ENCODE measurements at places on chromosomes 12 and 14.
A peak's percentile ranks its signal among the peaks of the same experiment; 100 is the strongest.

DNA sequence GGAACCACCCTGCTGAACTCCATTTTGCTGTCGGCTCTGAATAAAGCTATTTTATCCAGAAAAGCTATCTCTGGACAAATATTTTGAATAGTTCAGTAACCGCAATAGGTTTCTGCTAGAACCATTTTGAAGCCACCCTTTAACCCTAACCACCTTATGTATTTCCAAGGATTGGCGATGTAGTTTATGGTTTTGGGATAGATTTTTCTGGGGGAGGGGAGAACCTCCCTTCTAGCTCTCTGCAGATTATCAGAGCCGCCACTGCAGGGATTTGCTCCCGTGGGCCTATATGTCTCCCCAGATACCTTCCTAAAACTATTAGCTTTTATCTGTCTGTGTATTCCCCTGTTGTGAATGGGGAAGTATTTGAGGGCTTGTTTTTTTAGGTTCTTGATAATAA is 1.8 kb upstream of the TUBA1B start:
- peaks cover 1% of the 10 kb centered on the region for H3K4me1 ChIP-seq
- no peak overlapping the region for H3K4me3 ChIP-seq
- peaks cover 11% of the 10 kb centered on the region for H3K36me3 ChIP-seq
- no peak for DNase-seq

DNA sequence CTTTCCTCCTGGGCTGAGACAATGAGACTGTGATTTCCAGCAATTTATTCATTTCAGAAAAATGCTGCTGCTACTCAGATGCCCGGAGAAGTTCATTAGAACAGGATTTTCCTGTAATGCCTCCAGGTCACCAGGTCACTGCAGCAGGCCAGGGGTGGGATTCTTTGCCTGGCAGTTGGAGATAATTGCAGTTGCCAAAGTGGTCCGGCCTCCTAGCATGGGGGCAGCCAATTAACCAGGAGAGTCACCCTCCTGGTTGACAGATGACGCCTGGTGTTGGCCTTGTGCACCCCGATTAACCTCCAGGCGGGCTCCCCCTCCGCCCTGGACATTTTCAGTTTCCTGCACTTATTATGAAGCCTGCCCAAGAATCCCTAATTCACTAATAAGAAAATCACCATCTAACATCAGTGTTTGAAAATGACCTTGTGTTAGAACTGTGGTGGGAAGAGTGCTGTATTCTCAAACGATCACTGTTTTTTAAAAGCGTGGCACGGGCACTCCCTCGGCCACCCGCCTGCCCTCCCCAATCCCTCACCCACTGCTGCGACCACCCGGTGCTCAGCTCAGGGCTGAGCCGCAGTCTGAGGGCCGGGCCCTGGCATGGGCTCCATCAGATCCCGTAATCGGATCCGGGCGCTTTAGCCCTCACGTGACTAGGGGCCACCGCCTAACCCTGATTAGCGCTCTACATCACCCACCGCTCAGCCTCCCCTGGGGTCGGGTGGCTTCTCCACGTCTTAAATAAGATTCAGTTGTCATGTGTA is 12.9 kb downstream of the RIMBP2 start:
- no peak overlapping the region for H3K27ac ChIP-seq
- H3K4me3 ChIP-seq: no peak overlapping the region
- DNase-seq: no peak
- H3K4me1 ChIP-seq: no peaks in the 10 kb centered on the region
- H3K36me3 ChIP-seq: no peaks in the 10 kb centered on the region

- H3K4me3 ChIP-seq: no peak overlapping the region
- no peaks in the 10 kb centered on the region for H3K27me3 ChIP-seq
- DNase-seq: no peak
- H3K4me1 ChIP-seq: peaks cover 3% of the 10 kb centered on the region
- no peaks in the 10 kb centered on the region for H3K36me3 ChIP-seq
Measured at GRCh38 chr12:124829008-124829707, 34.5 kb downstream of the SCARB1 start.

DNA sequence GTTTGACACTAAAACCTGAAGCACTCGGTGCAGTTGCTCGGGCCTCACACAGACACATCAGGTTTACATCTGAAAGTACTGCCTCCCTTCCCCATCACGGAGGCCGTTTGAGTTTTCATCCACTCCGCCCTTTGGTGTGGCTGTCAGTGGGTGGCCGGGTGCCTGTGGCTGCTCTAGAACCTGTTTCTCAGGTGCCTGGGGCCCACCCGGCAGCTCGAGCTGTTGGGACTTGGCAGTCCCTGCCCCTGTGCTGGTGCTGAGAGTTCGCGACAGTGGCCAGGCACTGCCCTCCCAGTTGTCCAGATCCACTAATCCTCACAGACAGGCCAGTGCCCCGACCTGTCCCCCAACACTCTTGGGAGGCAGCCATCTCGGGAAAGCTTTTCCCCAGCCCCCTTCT is 22.4 kb downstream of the XRCC3 start:
- H3K4me3 ChIP-seq: no peak overlapping the region
- no peaks in the 10 kb centered on the region for H3K27me3 ChIP-seq
- H3K36me3 ChIP-seq: peaks cover 16% of the 10 kb centered on the region
- H3K4me1 ChIP-seq: no peaks in the 10 kb centered on the region
- H3K27ac ChIP-seq: no peak overlapping the region
- DNase-seq: no peak

DNA sequence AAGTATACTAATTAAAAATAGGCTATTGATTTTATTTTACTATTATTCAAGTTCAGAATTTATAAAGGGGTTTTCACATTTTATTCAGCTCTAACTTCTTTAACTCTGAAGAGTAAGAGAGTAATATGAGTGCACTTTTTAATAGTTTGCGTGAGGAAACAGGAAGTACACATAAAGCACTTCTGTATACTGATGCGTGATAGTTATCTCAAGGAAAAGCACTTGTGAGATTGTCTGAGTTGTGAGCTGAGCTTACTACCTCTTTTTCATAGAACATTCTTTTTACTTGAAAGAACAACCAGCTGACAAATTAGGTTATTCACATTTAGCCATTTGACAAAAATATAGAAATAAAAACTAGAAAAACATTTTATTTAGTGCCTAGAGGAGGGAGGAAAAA is 1.9 kb downstream of the RAD51AP1 start:
- no peak overlapping the region for H3K27ac ChIP-seq
- no peaks in the 10 kb centered on the region for H3K27me3 ChIP-seq
- no peaks in the 10 kb centered on the region for H3K4me1 ChIP-seq

DNA sequence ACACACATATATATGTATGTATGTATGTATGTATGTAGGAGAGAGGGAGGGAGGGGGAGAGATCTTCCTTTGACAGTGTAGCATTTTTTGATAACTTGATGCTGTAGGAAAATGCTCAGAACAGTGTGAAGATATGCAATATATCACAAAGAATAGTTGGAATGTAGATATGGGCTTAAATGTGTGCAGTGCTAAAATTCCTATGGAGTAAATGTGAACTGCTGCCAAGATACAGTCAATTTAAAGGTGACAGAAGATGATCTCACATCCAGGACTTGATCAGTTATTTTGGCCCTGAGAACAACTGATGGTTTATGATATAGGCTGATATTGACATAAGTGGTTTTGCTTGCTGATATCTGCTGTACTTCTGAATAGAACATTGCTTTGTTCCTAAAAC is 84.2 kb downstream of the DAAM1 start:
- H3K27ac ChIP-seq: no peak overlapping the region
- no peak overlapping the region for H3K4me3 ChIP-seq
- H3K27me3 ChIP-seq: no peaks in the 10 kb centered on the region
- DNase-seq: no peak

DNA sequence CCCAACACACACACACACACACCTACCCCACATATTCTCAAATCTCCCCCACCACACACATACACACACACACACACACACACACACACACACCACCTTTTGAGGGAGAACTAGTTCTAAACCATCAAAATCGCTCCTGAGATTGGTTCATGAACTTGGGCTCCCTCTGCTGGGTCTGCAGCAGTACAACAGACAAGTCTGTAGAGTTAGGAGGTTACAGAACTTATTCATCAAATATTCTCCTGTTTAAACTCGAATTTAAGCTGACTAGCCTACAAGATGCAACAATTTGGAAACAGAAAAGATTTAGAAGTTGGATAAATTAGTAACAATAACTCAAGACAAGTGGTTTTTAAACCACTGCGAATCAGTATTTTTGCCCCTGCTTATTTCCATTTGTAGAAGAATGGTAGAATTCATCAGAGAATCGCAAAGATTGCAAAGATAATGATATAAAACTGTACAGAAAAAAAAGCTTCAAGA is 136.4 kb upstream of the USP15 start:
- no peak overlapping the region for H3K4me3 ChIP-seq
- H3K27ac ChIP-seq: no peak overlapping the region
- H3K36me3 ChIP-seq: no peaks in the 10 kb centered on the region
- H3K4me1 ChIP-seq: no peaks in the 10 kb centered on the region

DNA sequence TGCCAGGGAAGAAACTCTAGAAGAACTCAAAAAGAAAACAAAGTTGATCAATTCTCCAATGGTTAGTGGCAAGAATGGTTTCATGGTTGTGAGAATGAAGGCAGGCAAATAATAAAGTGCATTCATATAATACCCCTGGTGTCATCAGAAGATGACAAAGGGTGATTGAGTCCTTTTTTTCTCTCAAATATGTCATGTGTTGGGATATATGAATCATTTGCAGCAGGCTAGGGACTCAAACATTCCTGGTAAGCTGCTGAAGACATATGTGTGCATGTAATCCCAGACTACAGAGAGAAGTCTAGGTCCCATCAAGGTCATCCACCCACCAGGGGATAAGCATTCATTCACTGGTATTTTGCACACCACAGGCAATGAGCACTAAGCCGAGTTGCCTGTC is 82.4 kb upstream of the MYF6 start:
- H3K4me3 ChIP-seq: no peak overlapping the region
- H3K4me1 ChIP-seq: no peaks in the 10 kb centered on the region
- H3K27me3 ChIP-seq: no peaks in the 10 kb centered on the region
- no peak overlapping the region for H3K27ac ChIP-seq
- DNase-seq: no peak

GRCh38 chr12:93380480-93381121 is 2.9 kb downstream of the NUDT4 start:
- H3K27ac ChIP-seq: no peak overlapping the region
- H3K4me1 ChIP-seq: peaks cover 2% of the 10 kb centered on the region
- H3K36me3 ChIP-seq: no peaks in the 10 kb centered on the region
- no peak overlapping the region for H3K4me3 ChIP-seq

GRCh38 chr12:89662623-89663022 is 46.0 kb downstream of the ATP2B1 start:
- H3K27ac ChIP-seq: no peak overlapping the region
- H3K4me1 ChIP-seq: no peaks in the 10 kb centered on the region
- no peaks in the 10 kb centered on the region for H3K36me3 ChIP-seq
- no peak for DNase-seq
- no peak overlapping the region for H3K4me3 ChIP-seq
- H3K27me3 ChIP-seq: no peaks in the 10 kb centered on the region

DNA sequence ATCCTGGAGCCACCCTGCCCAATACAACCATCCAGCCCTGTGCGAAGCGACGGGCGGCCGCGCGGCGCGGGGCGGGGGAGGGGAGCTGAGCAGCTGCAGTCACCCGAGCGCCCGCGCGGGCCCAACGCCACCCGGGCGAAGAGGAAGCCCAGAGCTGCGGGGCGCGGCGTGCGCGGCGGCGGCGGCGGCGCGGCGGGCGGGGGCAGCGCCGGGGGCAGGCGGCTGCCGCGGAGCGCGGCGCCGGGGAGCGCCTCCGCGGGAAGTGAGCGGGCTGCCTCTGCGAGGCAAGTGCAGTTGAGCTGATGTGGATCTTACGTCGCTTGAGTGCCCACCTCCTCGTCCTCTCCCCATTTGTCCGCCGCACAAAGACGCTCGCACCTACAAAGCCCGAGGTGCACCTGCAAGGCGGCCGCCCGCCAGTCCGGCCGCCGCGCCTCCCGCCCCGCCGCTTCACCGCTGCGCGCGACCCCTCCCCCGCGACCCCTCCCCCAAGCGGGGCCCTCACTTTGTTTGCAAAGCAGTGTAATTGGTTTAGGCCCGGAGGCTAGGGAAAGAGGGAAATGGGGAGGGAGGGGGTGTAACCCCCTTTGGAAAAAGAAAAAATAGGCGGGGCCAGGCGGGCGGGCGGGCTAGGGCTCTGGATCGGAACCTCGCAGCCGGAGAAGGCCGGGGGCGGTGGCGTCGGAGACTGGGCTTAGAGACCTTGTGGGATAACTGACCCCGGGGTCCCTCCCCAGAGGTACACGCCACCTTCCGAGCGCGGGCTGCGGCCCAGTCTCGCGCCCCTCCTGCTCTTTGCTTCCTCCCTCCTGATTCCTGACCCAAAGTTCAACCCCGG is at the start of the genes FOXA1 and TTC6:
TSS of gene FOXA1 (minus strand) at position 279 of the 838 bp plus-strand sequence. CDS start at position 2, 277 bp downstream.
TSS of gene TTC6 (plus strand) at position 659 of the 838 bp plus-strand sequence. CDS start 26,436 bp downstream, outside the sequence.
- no peak for DNase-seq
- no peak within 1 kb of the TSS for H3K27ac ChIP-seq
- H3K4me3 ChIP-seq: peak within 1 kb of the TSS; percentile 38
- peaks cover 9% of the 10 kb centered on the region for H3K4me1 ChIP-seq

DNA sequence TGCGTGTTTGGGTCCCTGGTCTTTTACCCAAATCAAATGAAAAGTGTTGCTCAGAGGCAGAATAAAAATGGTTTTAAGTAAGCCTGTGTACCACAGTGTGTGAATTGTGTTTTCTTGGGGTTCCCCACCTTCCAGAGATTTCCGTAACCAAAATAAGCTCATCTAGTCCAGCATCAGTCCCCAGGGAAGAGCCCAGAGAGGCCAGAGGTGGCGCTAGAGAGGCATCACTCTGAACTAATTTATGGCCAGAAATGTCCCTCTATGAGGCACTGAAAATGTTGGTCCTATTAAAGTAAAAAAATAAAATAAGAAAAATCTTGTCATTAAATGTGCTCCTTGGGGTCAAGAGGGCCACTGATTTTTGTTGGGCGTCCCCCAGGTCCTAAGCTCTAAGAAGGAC is 24.9 kb upstream of the PRKAB1 start:
- DNase-seq: no peak
- no peak overlapping the region for H3K4me3 ChIP-seq
- no peaks in the 10 kb centered on the region for H3K36me3 ChIP-seq
- H3K4me1 ChIP-seq: no peaks in the 10 kb centered on the region
- H3K27me3 ChIP-seq: no peaks in the 10 kb centered on the region

DNA sequence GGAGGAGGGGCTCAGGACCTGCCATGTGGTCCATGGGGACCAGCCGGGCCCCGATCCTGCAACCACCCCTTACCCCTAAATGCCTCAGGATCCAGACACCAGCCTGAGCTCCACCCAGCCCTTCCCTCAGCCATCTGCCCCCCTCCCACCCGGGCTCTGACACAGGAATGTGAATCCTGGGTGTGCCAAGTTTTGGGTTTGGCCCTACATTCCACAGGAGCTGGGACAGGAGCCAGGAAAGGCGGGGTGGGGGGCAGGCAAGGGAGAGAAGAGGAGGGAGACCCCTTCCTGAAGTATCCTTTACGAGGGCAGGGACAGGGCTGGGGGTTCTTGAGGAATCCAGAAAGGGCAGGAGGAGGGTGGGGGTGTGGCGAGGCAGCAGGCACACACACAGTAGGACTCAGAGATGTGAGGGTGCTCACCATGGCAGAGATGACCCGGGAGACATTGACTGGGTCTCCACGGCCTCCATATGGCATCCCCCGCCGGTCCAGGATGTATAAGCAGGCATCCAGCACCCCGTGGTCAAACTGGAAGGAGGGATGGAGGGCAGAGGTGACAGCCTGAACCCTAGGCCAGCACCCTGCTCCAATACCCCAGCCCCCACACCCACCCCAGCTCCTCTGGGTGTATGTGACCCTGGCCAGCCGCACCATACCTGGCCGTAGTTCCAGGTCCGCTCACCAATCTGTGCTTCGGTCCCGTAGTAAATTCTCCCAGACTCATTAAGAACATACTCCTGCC is 3.5 kb downstream of the TGM1 start:
- H3K27me3 ChIP-seq: no peaks in the 10 kb centered on the region
- no peak overlapping the region for H3K4me3 ChIP-seq
- no peak for DNase-seq
- H3K27ac ChIP-seq: no peak overlapping the region

- H3K27ac ChIP-seq: no peak overlapping the region
- H3K36me3 ChIP-seq: no peaks in the 10 kb centered on the region
- peaks cover 2% of the 10 kb centered on the region for H3K4me1 ChIP-seq
- no peak for DNase-seq
- H3K27me3 ChIP-seq: no peaks in the 10 kb centered on the region
- no peak overlapping the region for H3K4me3 ChIP-seq
Measured at GRCh38 chr12:13947276-13947946, 34.0 kb downstream of the GRIN2B start.

Measured in iPS DF 6.9 (cell line).